NCI-H510A (cell line): ENCODE measurements at places on chromosomes 2 and 18.

DNA sequence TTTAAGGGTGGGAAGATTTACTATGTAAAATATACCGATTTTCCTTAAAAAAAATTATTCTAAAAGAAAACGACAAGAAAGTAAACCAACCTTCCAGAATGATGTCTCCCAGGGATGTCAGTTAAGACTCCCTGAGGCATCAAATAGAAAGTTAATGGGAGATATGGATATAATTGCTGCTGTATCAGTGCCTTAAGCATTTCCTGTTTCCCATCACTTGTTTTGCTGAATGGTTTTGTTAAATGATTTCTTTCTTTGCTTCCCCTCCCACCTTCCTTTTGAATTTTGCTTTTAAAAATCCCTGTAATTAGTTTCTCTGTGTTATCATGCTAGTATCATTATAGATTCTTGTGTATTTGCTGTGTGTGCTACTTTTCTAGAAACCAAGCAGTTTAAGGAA is 154.3 kb upstream of the CWC22 start:
- DNase-seq = no peak

DNA sequence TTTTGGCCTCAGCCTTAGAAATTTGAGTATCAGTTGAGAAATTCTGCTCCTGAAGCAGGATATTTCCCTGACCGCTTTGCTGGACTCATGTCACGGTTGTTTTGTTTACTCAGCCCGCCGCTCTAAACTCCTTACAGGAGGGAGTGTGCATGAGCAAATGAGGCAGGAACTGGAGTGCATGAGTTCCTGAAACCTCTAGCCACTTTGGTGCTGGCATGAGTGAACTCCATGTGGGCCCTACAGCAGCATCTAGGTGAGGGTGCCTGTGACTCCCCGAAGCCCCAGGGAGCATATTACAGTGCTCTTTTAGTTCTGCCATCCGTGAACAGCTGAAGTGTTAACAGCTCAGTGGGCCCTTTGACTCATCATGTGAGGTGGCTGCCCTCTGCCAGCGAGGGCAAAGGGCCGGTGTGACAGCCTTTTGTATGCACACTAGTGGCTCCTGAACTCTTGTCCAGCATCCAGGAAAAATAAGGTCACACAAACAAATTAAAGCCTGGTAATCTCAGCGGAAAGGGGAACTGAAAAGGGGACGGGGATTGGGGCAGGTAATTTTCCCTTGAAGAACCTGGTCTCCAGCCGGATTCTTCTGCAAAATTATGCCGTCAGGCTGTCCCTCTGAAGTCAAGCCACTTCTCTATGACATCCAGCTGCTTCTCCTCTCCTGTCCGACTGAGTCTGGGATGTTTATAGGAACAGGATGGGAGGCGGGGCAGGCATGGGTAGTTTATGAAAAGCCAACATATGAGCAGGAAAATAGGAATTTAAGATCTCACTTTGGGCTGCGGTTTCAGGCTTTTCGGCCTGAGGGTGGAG is 1668.7 kb downstream of the SUCLG1 start:
- DNase-seq = peak; percentile 36

GRCh38 chr2:161121622-161122021 is 38.6 kb upstream of the TANK start:
- DNase-seq = no peak

- no peak for DNase-seq
Observed at GRCh38 chr18:74476140-74476539, 19.0 kb upstream of the DIPK1C start.

DNA sequence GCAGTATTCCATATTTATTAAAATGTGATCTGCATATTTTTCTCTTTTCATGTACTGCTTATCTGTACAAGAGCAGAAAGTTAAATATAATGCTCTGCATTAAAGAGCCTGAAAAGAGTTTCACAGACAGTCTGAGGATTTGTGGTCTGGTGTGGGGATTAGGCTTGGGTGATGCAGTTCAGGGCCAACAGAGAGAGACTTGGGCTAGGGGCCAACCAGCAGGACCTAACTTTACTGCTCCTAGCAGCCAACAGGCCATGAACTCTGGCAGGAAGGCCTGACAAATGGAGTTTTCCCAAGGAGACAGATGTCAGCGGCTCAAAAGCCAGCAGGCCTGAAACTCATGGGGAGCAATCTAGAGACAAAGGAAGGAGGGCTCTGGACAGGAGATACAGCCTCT is 169.6 kb downstream of the LRRTM1 start:
- no peak for DNase-seq

GRCh38 chr18:56118422-56118821 is 520.0 kb downstream of the TXNL1 start:
- DNase-seq = no peak

DNA sequence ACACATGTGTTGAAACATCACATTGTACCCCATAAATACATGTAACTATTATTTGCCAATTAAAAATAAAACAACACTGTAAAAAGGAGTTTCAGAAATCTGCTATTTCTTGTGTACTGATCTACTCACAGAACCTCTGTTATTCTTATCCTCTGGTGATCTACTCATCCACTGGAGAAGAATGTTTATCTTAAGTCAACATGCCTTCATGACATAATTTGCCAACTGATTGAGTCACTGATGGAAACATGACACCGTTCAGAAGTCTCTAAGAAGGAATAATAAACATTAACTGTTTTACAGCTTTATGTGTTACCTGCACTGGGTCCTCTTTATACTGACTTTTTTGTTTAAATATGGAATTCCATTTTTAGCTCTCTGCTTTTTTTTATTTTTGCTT is 555.2 kb downstream of the DCDC2C start:
- peak; percentile 35 for DNase-seq

- DNase-seq = no peak
Observed at GRCh38 chr2:78408795-78409118, 616.7 kb upstream of the REG3G start.

- no peak for DNase-seq
Observed at GRCh38 chr18:77341527-77342325, 92.1 kb downstream of the GALR1 start.

DNA sequence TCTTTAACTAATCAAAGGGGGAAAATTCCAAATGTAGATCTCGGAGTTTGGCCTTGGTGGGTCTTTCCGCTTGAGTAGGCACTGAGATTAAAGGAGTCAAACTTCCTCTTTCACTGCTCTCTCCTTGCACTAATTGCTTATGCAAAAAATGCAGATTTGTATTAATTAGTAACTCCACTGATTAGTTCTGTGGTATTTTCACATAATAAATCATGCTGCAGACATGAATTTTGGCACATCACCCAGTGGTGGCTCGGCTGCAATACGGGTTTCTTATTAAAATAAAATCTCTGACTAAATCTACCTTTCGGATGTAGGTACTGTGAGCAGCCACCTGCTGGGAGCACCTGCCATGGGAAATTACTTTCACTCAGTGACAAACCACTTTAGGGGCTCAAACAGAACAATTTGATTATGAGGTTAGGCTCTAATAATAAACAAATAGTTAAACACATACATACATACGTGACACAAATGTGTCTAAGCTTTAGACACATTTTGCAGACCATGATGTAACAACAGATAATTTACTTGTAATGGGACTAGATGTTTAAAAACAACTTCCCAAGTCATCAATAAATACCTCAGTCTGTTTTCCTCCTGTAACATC is 6.4 kb upstream of the NEUROD1 start:
- no peak for DNase-seq

DNA sequence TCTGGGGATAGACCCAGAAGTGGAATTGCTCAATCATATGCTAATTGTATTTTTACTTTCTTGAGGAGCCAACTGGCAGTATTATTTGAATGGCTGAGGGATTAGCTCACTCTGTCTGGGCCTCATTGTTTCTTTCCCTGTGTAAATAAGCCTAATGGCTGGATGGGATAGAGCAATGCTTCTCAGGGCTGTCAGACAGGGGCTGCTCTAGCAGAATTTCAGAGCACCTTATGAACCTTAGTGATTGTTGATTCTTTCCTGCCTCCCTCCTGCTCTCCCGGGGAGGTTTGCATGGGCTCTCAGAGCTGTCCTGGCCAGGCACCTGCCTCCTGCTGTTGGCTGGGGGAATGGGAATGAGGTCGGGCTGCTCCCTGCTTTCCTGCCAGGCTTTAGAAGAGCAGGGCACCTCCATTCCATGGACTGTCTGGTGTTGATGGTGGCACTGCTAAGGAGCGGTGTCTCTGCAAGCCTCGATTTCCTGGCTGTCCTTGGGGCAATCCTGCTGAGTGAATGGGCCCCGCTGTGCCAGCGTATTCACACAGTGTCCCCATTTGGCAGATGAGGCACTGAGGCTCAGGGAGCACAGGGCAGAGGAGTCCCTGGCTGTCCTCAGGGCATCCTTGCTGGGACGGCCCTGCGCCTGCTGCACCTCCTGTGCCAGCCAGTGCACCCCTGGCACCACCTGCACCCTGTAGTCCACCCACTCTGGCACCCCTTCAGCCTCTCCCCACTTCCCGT is 468.2 kb upstream of the HS6ST1 start:
- no peak for DNase-seq

DNA sequence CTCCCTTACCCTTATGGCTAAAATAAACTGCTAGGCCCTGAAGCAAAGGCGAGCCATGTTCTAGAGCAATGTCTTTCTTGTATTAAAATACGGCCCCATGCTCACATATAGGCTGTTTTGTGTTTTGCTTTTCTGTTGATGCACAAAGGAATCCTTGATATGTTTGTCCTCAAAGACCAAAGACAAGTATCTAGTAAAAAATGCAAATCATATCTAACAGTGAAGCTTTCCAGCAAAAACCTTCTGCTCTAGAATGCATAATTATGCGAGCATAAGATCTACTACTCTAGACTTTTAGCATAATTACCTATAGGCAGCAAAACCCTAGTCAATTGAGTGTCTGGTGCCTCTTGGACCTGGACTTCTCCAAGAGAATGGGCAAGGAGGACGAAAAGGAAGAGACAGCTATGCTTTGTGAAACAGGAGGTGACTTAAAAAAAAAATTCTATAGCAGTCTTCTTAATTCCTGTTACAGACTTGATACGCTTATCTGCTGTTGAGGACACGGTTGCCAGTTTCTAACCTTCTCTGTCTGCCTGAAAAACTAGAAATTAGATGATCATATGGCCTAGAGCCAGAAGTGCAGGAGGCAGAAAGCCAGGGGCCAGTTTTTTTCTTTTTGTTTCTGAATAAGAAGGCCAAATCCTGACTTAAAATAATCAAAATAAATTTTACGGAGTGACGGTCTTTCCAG is 1.5 kb upstream of the AMMECR1L start:
- DNase-seq = no peak

DNA sequence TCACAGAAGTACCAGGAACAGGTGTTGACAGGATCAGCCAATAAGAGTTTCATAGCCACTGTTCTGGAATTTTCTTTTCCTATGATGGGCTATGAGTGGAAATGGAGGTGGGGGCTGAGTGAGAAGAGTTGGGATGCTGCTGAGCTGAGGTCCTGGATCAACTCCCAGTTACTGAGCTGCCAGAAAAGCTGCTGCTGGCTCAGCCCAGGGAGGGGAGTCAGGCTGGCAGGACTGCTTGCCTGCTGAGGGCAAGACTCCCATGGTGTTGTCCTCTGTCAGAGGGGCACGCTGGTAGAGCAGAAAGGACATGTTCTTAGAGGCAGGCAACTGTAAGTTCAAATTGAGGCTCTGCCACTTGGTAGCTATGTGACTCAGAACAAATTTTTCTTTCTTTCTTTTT is 11.8 kb downstream of the TPGS2 start:
- no peak for DNase-seq

- no peak for DNase-seq
Observed at GRCh38 chr2:47046271-47046670, 108.8 kb downstream of the STPG4 start.

GRCh38 chr2:109636317-109636716 is 22.2 kb downstream of the SOWAHC start:
- DNase-seq = no peak

DNA sequence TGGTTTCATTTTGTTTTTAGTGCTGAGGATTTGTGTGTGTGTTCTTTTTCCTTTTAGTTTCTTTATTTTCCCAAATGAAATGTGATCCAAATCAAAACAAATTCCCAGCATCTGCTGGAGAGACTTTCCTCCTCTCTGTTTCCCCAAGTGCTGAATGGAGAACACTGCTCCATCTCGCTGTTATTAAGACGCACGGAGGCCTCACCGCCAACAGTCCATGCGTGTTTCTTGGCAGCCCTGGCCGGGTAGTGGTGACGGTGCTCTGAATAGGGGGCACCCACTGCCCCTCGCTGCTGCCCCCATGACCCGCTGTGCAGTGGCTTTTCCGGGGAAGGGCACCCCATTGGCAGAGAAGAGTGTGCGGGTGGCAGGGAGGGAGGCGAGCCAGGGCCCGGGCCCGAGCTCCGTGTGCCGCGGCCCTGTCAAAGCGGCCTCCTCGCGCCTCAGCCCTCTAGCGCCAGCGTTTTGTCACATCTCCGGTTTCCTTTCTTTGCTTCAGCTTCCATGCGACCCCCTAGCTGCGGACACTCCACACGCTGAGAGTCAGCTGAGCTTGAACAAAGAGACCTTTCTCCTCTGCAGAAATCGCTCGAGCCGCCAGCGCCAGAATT is 473.7 kb upstream of the SALL3 start:
- DNase-seq = no peak

DNA sequence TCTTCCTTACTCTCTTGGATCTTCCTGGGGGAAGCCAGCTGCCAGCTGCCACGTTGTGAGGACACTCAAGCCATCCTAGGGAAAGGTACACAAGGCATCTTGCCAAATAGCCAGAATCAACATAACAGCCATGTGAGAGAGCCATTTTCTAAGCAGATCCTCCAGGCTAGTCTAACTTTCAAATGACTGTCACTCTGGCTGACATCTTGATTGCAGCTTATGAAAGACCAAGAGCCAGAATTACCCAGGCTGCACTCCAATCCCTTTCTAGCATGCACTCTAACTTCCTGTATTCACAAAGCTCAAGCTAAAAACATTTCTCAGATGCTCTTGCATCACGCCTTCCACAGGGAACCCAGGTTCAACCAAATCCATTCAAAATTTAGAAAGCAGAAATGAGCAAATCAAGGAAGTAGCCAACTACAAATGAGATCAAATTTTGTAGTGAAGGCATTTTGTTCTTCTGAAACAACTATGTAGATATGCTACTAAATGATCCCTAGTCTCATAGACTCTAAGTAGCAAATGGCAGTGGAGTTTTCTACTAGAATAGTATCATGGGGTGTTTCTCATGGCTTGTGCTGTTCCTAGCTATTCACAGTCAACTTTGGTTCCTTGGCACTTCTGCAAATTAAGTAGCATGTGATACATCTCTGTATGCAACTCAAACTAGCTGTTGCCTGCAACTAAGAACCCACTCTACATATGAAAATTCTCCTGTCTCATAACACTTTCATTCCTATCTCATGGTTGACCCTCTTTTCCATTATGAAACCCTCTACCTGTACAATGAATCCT is 281.9 kb downstream of the ZEB2 start:
- peak; percentile 46 for DNase-seq

DNA sequence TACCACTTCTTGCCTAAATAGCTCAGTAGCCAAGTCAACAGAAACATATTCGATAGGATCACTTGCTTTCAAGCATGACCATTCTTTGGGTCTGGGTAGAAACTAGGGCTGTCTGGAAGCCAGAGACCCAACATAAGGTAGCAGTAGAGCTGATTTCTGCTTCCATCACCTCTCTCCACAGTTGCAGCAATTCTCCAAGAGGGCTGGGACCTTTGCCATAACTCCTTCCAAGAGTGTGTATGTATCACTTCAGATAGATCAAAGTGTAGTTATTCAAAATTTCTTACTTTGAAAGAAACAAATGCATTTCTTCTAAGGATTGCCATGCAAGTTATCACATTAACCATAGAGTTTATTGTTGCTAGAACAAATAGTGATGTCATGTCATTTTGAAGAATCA is 172.0 kb upstream of the GALNT5 start:
- no peak for DNase-seq
